CD4-positive, alpha-beta T cell treated with Interleukin-10 for 1 hour (primary cell): ENCODE measurements at places on chromosomes 13 and 19.

GRCh38 chr13:78680576-78681350 lies 21.8 kb upstream of the OBI1 start:
- DNase-seq = no peak

DNA sequence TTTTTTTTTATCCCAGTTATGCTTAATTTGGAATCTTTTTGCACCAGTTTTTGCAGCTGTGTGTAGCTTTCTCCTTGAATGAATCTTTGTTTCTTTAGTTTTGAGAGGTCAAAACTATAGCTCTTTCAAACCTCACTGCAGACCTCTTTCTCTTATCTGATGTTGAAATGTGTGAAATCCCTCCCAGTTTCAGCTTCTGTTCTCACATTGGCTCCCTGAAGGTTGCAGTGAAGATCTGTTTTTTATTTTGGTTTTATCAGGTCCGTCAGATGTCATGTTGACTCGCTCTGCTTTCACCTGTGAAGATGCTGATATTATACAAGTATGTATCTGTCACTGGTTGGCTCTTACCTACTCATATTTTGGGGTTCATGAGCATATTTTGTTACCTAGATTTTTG lies 372.0 kb downstream of the RFC3 start:
- DNase-seq = no peak

GRCh38 chr19:38924388-38924787 lies 6.2 kb downstream of the SARS2 start:
- peak; percentile 63 for DNase-seq

DNA sequence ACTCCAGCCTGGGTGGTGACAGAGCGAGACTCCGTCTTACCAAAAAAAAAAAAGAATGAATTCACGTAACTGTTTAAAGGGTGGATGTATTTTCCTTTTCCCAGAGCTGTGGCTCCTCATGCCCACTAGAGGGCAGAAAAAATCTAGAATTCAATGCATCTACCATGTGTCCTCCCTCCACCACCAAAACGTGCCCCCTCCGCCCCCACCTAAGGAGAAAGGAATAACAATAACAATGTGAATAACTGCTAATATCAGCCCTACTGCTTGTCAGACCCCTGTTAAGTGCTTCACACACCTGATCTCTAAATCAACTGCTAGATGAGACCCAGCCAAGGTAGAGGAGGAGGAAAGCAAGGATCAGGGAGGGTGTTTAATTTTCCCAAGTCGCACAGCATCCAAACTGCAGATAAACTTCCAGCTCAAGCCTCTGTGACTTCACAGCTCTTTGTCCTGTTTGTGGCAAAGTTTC lies 20.2 kb upstream of the PNMA8B start:
- peak; percentile 55 for DNase-seq

DNA sequence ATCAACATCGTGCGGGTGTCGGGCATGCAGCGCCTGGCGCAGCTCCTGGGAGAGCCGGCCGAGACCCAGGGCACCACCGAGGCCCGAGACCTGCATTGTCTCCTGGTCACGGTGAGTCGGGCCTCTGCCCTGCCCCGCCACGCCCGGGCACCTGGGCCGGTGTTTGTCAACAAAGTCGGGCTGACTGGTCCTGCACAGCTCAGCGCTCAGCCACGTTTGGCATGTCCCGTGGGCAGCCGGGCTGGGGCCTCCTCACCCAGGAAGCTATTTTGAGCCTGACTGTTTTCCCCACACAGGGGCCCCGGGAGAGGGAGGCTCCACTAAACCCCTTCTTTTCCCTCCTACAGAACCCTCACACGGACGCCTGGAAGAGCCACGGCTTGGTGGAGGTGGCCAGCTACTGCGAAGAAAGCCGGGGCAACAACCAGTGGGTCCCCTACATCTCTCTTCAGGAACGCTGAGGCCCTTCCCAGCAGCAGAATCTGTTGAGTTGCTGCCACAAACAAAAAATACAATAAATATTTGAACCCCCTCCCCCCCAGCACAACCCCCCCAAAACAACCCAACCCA lies 1.3 kb downstream of the GADD45B start:
- no peak for DNase-seq

DNA sequence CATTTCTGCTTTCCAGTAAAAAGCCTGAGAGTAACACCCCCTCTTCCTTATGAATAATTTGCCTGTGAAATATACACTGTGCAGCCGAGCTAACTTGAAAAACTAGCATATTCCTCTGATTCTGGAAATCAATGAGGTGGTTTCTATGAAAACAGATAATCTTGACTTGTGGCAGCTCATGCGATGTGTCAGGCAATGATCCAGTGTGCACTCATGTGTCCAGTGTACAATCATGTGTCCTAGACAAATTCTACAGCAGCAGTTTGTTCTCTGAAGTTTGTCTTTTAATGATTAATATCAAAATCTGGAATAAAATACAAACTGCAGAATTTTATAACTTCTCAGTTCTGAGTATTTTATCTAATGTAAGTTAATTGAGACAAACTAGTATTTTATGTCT lies 2213.9 kb upstream of the PCDH20 start:
- no peak for DNase-seq

GRCh38 chr19:45762870-45763631 lies 6.0 kb downstream of the SIX5 start:
- DNase-seq = no peak

DNA sequence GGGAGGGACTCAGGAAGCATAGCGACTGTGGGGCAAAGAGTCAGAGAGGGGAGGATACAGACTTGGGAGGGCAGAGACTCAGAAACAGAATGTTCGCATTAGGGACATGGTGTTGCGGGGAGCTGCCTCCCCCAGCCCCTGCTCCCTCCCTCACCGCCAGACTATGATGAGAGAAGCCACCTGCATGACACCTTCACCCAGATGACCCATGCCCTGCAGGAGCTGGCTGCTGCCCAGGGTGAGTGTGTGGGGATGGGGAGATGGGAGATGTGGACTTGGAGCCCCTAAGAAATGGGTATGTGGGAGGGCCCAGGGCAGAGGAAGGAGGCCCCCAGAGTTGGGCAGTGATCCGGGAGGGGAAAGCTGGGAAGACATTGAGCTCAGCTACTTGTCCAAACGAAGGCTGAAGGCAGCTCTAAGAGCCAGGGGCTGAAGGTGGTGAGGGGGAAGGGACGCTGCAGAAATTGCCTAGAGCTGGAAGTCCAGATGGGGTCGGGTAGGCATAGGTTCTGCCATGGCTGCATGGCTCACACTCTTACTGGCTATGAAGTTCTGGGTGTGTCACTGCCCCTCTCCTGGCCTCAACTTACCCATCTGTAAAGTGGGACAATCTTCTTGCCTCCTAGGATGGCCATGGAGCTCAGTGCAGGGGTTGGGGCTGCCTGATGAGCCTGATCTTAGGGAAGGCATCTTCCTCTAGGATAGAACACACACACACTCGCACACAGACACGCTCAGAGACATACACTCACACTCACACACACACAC lies 1.4 kb downstream of the SPACA6 start:
- DNase-seq = no peak

DNA sequence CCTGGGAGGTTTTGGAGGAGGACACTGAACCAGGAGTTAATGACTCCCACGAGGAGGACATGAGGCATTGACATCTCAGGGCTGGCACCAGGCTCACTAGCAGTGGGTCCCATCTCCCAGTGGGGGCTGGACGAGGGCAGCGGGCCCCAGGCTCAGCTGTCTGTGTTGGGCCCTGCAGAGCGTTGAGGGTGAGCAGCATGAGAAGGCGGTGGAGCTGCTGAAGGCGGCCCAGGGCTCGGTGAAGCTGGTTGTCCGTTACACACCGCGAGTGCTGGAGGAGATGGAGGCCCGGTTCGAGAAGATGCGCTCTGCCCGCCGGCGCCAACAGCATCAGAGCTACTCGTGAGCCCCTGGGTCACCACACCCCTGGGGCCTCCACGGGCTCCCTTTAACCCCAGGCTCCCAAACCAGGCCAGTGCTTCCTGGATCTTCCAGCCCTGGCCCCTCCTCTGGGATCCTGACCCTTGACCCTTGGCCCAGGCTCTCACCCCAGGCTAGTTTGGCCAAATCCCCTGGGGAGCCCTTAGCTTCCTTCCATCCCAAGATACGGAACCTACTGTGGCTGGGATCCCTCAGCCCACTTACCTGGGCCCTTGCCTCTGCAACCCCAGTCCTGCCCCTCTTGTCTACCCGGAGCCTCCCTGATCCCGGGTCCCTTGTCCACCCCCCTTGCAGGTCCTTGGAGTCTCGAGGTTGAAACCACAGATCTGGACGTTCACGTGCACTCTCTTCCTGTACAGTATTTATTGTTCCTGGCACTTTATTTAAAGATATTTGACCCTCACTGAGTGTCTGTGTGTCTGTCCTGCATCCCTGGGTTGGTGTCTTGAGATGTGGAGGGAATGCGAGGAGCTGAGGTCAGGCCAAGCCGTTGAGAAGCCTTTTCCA lies 1.0 kb downstream of the C19orf73 start:
- no peak for DNase-seq

- no peak for DNase-seq
These were observed 162.1 kb upstream of the TMTC4 start for GRCh38 chr13:100836711-100837110.

DNA sequence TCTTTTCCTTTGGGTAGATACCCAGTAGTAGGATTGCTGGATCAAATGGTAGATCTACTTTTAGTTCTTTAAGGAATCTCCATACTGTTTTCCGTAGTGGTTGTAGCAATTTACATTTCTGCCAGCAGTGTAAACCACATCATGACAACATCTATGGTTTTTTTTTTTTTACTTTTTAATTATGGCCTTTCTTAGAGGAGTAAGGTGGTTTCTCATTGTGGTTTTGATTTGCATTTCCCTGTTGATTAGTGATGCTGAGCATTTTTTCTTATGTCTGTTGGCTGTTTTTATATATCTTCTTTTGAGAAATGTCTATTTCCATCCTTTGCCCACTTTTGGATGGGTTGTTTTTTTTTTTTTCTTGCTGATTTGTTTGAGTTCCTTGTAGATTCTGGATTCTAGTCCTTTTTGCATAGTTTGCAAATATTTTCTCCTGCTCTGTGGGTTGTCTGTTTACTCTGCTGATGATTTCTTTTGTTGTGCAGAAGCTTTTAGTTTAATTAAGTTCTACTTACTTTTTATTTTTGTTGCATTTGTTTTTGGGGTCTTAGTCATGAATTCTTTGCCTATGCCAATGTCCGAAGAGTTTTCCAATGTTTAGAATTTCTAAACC lies 38.8 kb downstream of the TDRD3 start:
- peak; percentile 10 for DNase-seq

- DNase-seq = no peak
These were observed 7.6 kb downstream of the POU4F1 start for GRCh38 chr13:78595495-78596398.

DNA sequence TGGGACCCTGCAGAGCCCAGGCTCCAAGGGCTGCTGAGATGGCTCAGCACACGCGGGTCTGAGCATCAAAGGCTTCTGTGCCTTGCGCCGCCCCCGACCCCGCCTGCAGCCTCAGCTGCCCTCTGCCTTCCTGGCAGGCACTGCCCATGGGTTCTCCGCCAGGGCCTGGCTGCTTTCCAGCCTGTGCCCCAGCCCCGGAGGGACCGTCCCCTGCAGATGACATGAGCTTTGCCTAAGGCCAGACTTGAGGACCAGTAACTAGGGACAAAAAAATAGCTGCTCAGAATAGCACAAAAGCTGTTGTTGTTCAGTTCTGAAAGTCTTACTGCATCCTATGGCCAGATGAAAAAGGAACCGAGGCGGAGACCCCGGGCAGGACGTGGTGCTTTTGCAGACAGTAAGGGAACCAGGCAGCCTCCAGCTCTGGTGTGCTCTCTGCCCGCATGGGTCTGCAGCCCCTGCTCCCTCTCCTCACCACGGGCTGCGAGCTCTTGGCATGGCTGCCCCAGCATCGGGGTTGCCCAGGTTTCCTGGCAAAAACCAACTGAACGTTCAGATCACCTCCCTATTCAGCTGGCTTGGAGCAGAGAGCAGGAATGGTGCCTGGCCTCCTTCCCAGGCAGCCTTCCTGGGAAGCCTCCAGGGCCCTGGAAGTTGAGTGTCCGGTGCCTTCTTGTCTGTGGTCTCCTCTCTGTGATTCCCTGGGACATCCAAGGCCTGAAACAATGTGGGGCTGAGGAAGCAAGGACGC lies 12.5 kb upstream of the CFAP97D2 start:
- no peak for DNase-seq

GRCh38 chr13:91721413-91721812 lies 323.0 kb downstream of the GPC5 start:
- no peak for DNase-seq

GRCh38 chr19:3653865-3654513 lies 27.4 kb upstream of the CACTIN start:
- no peak for DNase-seq

DNA sequence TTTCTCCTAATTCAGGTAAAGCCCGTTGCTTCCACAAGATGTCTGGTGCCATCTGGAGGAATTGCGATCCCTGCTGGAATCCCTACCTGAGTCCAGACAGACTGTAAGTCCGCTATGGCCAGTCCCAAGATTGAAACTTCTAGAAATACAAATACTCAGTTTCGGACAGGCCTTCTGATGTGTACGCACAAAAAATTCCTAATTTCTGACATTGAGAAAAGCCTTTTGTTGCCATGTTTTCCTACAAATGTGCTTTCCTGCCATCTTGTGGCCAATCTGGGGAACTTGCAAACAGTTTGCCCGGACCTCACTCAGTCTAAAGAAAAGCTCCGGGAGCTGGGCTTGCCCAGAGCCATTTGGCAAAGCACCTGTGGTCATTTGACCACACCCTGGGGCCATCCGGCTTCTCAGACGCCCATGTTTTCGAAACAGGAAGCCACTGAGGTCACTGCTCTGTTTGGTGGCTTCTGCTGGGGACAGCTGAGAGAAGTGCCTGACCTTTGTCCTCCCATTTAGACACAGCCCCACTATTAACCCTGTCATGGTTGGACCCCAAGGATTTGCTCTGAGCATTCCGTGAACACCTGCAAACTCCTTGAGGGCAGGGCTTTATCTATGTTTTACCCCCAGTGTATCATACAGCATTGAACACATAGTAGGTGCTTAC lies 79.4 kb downstream of the SLC15A1 start:
- DNase-seq = peak; percentile 57

DNA sequence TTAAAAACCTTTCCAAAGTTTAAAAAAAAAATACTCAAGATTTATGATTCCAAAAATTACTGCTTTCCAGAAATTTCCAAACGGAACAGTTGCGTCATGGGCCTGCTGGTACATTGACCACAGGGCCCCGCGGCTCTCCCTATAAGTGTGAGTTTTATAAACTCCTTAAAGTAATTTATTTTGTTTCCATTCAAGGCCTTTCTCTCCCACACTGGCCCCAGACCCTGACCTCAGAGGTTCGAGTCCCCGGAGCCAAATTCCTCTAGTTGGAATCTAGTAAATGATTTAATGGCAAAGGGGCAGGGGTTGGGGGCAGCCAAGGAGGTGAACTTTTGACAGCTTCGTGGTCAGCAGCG lies 97.5 kb downstream of the INSR start:
- no peak for DNase-seq

- no peak for DNase-seq
These were observed 2.9 kb upstream of the ATP8B3 start for GRCh38 chr19:1814833-1815604.
